ENCODE measurements at places on chromosomes 12 and 14. TPM values are rescaled to one million over a fixed set of nuclear protein-coding genes. Genes with fewer than 3 reads are reported as not detected.

Gene OTX2
- not detected for total RNA-seq

Gene FOXG1
- not detected for total RNA-seq

Gene ERC1
- 93.1 TPM for total RNA-seq

Gene SOAT2
- total RNA-seq: not detected

Gene R3HDM2
- total RNA-seq: 22.3 TPM

Gene CD27
- not detected for total RNA-seq

Gene SLC6A12
- not detected for total RNA-seq

Gene CCDC38
- not detected for total RNA-seq

DNA sequence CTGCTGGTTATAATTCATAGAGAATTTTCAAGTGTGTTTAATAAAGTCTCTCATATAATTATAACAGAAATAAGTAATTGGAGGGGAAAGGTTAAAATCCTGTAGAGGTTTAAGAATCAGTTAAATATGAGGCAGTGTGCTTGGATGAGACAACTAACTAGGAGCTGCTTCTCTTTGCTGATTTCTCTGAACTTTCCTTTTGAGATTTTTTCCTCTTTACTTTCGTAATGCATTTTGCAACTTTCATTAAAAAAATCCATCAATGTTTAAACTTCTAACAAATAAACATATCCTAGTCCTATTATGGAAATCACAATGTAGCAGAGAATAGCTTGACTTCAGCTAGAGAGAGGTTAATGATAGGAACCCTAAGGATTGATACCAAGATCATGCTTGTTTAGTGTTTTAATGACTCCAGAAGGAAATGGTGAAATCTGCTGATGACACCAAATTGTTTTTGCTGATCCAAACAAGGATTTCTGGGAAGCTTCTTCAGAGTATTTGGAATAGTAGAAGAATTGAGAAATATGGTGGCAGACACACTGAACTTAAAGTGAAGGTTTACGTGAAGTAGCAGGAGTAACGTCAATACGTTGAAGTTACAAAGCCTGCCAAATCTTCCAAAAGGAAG, 122.6 kb downstream of the RAD51B start:
- DNase-seq: peak; percentile 58

DNA sequence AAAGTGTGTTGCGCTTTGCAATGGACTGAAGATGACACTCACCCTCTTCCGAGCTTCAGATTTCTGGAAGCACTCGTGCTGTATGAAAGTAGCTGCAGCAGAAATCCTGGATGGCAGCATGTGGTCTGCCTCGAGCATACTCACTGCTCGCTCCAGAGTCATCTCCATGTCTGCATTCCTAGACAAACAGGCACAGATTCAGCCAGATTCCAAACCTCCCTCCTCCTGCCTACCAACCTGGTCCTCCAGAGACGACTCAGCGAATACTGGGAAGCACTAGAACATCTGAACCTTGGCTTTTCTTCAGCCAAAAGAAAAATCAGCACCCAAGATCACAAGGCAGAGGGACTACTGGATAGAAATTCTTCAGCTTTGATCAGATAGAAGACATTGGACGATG, 27.7 kb downstream of the PKP2 start:
- DNase-seq: no peak

DNA sequence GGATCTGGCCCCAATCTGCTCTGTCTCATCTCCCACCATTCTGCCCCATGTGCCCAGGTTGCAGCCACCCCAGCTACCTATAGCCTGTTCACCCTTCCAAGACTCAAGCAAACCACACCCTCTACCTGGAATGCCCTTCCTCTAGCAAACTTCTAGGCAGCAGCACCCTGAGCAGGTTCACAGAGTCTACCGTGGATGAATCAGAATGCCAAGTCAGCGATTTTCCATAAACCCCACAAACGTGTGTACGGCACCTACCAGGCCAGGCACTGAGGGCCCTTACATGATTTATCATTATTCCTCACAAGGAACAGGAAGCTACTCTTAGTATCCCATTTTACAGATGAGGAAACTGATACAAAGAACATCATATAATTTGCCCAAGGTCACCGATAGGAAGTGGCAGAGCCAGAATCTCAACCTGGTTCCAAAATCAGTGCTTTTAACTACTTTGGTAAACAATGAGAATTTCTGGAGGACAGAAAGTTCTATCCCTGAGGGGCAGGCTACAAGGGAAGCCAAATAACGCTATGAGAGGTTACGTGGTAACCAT, 28.0 kb upstream of the DHRS4 start:
- no peak for DNase-seq

DNA sequence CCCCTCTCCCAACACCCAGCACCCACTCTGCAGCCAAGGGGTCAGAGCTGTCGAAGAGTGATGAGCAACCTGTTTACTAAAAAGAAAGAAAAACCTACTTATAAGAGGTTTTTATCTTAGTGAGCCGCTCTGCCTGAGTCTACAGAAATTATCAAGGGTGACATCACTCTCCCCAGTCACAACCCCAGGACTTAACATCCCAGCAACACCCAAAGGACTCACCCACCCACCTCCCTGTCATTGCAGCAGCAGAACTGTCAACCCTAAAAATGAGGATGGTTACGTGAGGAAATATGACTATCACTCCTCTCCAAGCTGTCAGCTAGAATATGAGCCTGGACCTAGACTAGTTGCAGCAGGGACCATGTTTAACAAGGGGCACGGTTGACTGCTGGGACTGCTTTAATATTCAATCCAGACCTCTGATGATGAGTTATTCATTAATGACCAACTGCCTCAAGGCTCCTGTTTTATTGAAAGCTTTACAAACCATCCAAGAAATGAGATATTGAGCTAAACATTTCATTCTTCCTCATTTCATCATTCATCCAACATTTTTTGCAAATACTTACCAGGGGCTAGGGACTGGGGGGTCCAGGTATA, 53.9 kb upstream of the FICD start:
- no peak for DNase-seq

GRCh38 chr12:109666068-109666467, 47.6 kb upstream of the FAM222A start:
- no peak for DNase-seq

DNA sequence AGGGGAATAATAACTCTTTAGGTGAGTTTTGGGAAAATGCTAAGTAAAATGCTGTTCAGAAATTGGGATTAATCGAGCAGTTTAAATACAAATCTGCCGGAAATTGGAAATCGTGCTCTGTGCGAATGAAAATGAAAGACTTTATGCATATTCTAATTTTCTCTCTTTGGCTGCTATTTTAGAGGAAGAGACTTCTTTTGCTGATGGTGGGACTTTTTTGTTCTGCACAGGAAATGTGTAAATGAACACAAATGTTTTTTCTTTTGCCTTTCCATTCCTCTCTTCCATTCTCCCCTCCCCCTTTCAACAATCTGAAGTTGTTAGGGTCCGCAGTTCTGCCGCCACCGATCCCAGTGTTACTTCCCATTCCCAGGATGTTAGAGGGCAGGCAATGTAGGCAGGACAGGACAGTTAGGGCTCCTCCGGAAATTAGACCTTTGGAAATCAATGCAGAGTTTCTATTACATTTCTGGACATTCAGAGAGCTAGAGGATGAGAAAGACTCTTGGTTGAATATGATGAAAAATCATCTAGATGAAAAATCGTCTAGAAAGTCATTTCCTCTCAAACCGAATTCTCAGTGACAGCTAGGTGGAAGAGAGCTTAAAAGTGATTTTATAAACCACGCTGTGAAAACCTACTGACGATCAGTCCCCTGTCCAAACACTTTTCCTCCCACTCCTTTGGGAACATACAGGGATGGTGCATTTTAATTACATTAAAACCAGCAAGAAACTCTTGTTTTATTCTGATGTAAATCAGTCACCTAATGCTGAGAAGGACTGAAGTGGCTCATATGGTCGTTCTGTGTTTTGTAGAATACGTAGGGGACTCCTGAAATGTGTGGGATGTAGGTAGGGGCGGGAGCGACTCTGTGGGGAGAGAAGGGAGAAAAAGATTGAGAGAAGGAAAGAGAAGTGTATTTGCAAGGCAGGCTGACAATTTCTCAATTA, 17.8 kb downstream of the FOXG1 start:
- no peak for DNase-seq

GRCh38 chr12:12447236-12447635, 90.4 kb downstream of the BORCS5 start:
- DNase-seq: no peak

DNA sequence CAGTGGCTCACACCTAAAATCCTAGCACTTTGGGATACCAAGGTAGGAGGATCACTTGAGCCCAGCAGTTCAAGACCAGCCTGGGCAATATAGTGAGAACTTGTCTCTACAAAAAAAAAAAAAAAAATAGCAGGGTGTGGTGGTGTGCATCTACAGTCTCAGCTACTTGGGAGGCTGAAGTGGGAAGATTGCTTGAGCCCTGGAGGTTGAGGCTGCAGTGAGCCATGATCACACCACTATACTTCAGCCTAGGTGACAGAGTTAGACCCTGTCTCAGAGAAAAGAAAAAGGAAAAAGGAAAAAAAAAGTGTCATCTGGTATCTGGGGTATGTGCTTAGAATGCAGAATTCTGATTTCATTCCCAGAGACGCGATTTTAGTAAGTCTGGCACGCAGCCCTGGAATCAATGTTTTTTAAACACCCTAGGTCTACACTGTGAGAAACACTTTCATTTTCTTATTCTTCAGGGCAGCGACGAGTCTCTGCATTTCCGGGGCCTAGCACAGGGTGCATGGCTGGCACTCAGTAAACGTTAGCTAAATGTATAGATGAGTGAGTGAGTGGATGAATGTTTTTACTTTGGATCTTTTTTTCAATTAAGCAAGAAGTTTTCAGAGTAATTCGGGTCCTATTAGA, 243.8 kb upstream of the PWP1 start:
- peak; percentile 75 for DNase-seq

- no peak for DNase-seq
Measured at GRCh38 chr12:116664085-116664484, 73.8 kb downstream of the SPRING1 start.

DNA sequence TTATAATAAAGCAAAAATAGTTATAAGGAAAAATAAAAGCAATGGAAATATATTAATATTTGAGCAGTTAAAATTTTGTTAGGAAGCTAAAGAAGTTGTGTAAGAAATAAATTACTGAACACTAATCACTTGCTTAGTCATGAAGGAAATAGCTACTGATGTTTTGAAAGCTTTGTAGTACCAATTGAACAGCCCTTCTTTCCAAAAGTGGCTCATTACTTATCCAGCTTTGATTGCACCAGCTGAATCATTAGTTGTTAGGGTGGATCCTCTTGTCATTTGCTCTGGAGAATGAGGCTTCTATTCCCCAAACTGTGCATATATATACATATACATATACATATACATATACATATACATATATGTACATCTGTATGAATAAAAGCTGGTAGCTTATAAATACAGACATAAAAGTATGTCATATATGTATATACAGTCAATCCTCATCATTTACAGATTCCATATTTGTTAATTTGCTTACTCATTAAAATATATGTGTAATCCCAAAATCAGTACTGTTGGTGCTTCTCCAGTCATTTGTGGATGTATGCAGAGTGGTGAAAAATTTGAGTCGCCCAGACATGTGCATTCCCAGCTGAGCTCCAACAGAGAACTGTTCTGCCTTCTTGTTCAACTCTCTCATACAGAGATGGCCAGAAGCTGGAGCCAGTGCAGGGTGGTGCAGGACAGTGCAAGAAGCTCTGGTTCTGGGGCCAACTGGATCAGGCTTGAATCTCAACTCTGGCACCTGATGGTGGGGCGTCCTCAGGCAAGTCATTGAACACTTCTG, 214.1 kb downstream of the RPAP3 start:
- no peak for DNase-seq

DNA sequence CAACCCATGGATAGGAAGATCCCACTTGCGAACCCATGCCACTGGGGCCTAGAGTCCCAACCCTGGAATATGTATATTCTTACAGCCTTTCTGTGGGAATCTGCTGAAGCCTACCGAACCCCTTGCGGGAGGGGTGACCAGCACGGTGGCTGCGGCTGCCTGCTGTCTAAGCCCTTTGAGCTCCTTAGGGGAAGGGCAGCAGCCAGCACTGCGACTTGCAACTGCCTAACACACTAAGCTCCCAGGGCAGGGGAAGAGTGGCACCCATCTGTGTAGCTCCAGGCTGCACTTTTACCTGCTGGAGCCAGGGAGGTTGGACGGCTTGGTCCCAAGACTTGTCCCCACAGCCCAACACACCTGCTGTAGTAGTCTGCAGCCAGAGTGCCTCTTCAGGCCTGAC, 1968.7 kb upstream of the FLRT2 start:
- DNase-seq: no peak

GRCh38 chr12:88202500-88202899, 60.4 kb downstream of the TMTC3 start:
- DNase-seq: peak; percentile 33

GRCh38 chr14:51684760-51685159, 33.0 kb downstream of the FRMD6 start:
- no peak for DNase-seq

DNA sequence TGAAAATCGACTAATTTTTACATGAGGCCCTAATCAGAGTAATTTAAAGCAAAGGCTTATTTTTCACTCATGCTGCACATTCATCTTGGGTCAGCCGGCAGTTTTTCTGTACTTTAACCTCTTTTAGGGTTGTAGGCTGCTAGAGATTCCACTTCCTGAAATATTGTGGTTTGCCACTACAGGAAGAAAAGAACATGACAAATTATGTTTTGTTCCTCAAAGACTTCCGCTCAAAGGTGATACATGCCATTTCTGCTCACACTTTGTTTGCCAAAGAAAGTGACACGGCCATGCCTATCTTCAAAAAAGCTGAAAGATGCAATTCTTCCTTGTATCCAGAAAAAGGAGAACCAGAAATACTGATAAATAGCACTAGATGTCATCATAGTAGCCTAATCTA, 183.4 kb upstream of the PPFIA2 start:
- DNase-seq: no peak

GRCh38 chr12:105860561-105861207, 278.1 kb downstream of the NUAK1 start:
- DNase-seq: no peak

- DNase-seq: no peak
Measured at GRCh38 chr12:80589077-80589476, 118.4 kb upstream of the MYF6 start.

- no peak for DNase-seq
Measured at GRCh38 chr12:5565933-5566599, 134.2 kb downstream of the NTF3 start.

DNA sequence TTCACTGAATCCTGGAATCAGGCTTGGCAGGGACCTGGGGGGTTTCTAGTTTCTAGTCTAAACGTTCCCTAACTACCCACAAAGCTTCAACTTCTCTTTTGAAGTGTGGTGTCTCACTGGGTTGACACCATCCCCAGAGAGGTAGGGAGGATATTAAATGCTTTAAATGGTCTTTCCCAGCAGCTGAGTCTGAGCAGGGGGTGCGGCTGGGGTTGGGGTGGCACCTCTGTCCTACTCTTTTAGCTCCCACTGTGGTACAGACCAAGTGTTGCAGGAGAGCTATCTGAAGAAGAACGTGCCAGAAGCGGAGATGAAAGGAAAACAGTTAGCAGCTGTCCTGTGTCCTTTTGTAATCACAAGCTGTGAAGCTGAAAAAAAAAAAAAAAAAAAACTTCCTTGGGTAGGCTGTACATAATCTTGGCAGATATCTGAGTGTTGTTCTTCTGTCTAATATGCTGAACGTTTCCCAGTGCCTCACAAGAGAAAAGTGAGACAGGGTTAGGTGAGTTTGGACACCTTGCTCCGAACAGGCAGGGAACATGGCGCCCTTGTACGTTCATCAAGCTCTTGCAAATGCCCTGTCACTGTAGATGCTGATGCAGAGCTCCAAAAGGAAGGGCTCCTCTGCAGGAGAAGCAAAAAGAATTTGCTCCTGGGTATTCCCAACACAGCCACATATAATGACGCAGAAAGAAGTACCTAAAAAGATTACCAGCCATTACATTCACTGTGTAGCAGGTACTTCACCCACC, 447.2 kb downstream of the APAF1 start:
- DNase-seq: no peak

GRCh38 chr14:73770977-73771847, 57.0 kb upstream of the PNMA1 start:
- DNase-seq: no peak

All from fibroblast of the aortic adventitia (primary cell).